ENCODE measurements at places on chromosomes 4 and X.
A peak's percentile ranks its signal among the peaks of the same experiment; 100 is the strongest.

DNA sequence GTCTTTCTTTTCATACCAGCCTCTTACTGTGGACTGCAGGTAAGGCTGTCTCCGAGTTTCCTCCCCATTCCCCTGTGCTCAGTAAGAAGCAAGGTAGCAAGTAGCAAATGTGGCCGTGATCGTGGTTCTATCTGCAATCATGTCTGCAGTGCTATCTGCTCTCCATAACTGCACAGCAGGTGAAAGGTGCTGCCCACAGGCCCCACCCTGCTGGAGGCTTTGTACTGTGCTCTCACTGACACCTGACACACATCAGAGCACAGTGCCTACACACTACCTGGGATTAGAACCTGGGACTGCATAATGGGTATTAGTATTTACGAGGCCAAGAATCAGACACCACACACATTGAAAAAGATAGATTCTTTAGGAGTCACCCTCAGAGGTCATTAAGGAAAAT lies 15.3 kb downstream of the PGRMC1 start:
- DNase-seq = no peak

- DNase-seq = no peak
These were observed 3.5 kb downstream of the ASMTL start for GRCh38 chrX:1449036-1449822.

DNA sequence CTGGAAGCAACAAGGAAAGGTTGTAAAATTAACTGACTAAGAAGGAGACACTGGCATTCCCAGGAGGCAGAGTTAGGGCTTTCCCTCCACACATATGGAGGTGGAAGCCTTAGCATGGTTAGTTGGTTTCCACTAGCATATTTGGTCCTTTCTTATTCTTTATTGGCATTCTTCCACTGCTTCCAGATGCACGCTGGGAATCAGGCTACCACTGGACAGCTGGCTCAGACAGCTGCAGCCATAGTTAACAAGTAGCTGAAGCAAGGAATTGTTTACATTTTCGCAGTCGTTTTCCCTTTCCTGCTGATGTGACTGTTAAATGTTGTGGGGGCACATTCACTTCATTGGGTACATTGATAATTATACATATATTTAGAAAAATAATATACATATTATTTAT lies 169.2 kb downstream of the GRIA2 start:
- DNase-seq = no peak

DNA sequence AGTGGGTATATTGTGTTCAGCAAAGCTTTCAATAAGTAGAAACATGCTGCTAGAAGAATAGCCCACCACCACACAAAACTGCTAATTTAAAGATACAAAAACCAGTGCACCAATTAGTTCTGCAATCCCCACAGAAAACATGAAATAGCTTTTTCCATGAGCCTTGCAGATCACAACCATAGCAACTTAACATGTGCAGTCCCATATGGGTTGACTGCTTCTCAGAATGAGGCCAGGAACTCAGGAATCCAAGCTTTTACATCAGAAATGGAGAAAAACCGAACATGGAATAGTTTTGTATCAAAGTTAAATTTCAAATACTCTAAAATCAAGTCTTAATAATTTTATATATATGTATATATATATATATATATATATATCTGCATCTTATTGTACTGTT lies 66.6 kb upstream of the IQCM start:
- no peak for DNase-seq

DNA sequence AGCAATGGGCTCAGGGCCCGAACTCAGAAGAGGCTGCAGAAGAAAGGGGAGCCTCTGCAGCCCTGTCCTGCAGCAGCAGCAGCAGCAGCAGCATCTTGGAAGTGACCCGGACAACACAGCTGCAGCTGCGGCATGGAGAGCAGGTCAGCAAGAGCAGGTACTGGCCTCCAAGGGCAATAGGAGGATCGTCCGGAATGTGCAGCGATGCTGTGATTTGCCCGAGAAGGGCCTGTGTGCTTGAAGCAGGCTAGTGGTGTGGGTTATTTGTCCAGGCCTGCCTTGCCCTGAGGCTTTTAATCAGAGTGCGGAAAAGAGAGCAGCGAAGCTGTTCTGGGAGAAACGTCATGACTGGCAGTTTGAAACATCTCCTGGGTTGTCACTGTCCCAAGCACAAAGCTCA lies 126.0 kb downstream of the F11 start:
- DNase-seq = no peak

DNA sequence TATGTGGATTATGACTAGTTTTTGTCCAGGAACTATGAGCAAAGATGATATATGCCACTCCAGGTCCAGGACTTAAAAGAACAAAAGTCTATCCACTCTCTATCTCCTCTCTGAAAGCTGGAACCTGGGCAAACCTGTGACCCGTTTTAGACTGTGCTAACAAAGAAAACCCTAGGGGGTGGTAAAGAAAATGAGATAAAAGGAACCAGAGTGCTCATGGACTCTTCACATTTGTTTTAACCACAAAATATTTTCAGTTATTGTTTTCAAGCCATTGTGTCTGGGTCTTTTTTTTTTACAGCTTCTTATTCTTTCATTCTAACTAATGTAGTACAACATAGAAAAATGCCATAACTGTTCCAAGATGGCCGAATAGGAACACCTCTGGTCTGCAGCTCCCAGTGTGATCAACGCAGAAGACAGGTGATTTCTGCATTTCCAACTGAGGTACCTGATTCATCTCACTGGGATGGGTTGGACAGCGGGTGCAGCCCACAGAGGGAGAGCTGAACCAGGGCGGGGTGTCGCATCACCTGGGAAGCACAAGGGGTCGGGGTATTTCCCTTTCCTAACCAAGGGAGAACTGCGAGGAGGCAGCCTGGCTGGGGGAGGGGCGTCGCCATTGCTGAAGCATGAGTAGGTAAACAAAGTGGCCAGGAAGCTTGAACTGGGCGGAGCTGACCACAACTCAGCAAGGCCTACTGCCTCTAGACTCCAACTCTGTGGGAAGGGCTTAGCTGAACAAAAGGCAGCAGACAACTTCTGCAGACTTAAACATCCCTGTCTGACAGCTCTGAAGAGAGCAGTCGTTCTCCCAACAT lies 45.1 kb downstream of the CHM start:
- no peak for DNase-seq

- no peak for DNase-seq
These were observed 2429.7 kb downstream of the PCDH7 start for GRCh38 chr4:33149658-33150524.

DNA sequence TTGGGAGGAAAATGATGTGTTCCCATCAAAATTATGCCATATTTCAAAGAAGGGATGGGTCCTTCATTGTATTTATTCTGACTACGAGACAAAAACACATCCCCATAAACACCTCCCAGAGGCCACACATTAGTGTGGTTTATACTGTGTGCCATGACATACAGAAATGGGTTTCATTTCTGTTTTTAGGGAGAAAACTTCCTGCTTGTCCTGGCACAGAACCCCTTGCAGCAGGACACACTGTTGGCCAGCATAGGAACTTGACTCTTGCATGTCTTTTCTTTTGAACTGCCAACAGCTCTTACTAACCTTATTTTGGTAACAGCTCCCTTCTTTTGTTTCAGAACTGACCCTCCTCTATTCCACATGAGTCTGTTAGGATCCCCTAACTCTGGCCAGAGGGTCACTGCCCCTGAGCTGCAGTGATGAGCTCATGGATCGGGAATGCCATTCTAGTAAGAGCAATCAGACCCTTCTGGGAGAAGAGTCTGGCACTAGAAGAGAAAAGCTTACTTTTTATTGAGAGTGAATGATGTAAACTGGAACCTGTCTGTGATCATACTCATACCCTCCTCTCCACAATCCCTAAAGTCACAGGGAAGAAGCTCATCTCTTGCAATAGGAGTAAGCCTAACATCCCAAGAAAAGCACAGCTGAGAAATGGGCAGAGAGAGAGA lies 86.4 kb downstream of the SMIM20 start:
- no peak for DNase-seq

- no peak for DNase-seq
These were observed 228.8 kb downstream of the EVC2 start for GRCh38 chr4:5479518-5480060.

DNA sequence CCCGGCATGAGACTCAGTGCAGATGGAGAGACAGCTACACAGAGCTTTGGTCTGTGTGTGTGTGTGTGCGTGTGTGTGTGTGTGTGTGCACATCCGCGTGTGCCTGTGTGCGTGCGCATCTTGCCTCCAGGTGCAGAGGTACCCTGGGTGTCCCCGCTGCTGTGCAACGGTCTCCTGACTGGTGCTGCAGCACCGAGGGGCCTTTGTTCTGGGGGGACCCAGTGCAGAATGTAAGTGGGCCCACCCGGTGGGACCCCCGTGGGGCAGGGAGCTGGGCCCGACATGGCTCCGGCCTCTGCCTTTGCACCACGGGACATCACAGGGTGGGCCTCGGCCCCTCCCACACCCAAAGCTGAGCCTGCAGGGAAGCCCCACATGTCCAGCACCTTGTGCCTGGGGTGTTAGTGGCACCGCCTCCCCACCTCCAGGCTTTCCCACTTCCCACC lies 14.3 kb downstream of the FGFR3 start:
- DNase-seq = no peak

DNA sequence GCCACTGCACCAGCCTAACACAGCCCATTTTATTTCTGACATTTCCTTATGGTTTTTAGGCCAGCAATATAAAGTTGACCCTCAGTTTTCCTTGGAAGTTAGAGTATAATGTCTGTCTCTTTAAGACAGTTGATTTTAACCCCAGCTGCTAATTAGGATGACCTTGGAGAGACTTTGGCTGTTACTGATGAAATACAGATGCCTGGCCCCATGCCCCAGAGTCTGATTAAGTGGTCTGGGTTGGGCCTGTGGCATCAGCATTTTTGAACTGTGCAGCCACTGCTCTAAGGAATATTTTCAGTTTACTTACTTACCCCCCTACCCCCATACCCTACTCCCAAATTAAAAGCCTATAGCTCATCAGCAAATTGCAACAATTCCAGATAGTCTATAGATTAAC lies 85.8 kb downstream of the DCLK2 start:
- DNase-seq = no peak

DNA sequence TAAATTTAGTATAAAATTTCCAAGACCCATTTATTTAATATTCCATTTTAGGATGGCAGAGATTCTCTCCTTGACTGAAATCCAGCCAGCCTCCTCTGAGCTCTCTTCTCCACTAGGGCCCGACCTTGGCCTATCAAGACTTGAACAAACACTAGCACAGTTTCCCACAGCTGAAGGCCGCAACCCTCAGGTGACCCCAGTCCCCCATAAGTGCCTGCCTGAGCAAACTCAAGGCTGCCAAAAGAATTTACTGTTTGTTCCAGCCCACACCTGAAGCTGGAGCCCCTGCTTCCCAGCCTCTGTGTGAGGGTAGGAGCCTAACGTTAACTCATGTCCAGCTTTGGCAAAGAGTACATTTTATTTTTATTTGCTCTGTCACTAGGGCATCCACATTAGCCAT lies 629.0 kb upstream of the ZFP42 start:
- no peak for DNase-seq

DNA sequence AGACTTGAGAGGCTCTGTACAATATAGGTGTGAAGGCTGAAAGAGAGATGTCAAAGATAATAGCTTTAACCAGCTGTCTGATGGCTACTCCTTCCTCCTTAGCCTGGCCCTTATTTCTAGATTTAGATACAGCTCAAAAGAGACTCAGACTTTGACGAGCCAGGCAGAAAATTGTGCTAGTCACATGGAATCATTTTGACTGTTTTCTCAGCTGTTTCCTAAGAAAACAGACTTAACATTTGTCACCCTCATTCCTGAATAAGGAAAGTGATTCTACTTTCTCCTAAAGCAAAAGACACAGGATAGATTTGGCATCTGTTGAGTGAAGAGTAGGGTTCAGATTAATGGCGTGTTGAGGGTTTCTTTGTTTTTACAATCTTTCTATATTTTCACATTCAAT lies 340.7 kb downstream of the DHX15 start:
- DNase-seq = no peak

GRCh38 chr4:52423967-52424366 lies 235.1 kb downstream of the USP46 start:
- no peak for DNase-seq

DNA sequence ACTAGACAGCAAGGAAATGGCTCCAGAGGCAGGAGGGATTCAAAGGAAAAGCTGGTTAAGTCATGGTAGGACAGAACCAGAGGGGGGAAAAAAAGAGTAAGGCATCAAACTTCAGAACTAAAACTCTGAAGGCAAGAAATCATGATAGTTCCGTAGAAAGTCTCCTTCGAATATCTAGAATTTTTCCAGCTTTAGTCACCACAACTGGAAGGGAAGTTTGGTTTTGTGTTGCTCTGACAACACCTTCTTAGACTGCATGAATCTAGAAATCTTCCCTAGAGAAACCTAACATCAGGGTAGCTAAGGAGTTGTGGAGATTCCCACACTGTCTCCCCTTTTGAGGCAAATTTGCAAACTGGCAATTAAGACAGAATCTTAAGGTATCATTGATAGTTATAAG lies 33.7 kb downstream of the AMMECR1 start:
- DNase-seq = no peak

GRCh38 chr4:12178614-12179610 lies 750.2 kb upstream of the HS3ST1 start:
- DNase-seq = no peak

GRCh38 chrX:45320191-45320590 lies 119.5 kb upstream of the DIPK2B start:
- DNase-seq = no peak

GRCh38 chr4:40199999-40200874 lies 3.4 kb downstream of the RHOH start:
- DNase-seq = peak; percentile 57

DNA sequence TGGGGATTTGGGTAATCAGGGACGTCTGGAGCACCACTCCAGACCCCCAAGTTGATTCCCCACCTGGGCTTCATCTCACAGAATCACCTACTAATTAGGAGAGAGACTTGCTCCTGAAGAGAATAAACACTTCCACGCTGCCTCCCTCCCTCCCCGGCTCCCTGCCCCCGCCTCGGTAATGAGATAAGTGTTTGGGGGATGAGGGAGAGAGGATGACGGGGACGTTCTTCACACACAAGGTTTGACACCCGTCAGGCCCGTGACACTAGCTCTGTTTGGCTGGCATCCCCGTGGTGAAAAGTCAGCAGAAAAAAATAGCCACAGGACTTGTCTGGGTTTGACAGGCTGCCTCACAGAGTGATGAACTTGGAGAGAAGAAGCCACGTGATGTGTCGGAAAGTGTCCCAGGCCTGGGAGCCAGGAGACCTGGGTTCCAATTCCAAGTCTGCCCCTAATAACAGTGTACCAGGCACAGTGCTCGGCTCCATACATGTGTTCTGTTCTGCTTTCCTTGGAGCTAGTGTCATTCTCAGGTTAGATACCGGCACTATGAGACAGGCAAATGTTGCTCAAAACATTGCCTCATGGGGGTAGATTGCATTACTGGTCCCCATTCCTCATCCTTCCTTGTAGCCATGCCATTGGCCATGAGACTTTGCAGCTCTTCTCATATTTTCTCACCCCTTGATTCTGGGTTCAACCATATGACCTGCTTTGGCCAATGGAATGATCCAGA lies 578.0 kb downstream of the BCOR start:
- DNase-seq = no peak

Data from activated CD4-positive, alpha-beta T cell treated with anti-CD3 and anti-CD28 coated beads, Interleukin-2, amount 50 U/mL, for 4 hours (primary cell).